ENCODE measurements at places on chromosomes 7 and 10. TPM values are rescaled to one million over a fixed set of nuclear protein-coding genes. Genes with fewer than 3 reads are reported as not detected.

UTF1 gene
- total RNA-seq: not detected

DNA sequence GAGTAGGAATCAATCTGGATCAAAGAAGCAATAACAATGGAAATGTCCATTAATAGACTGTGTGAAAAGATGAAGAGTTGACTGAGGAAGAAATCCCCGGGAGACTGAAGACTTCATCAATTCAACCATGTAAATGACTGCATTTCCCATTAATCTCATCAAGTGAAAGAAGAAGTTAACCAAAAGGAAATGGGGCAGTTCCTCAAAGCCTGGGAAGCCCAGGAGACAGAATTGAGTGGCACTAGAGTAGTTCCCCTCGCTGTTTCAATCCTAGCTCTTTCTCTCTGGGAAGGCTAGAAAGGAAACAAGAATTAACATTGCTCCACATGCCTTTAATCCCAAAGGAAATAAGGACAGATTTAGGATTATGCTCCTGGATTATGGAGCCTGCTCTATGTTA, 4.8 kb upstream of the OR6V1 start:
- no peak overlapping the region for H3K4me3 ChIP-seq
- peaks cover 2% of the 10 kb centered on the region for H3K4me1 ChIP-seq
- H3K27me3 ChIP-seq: no peaks in the 10 kb centered on the region

- no peak for DNase-seq
- no peak overlapping the region for H3K27ac ChIP-seq
- H3K27me3 ChIP-seq: no peaks in the 10 kb centered on the region
- no peak overlapping the region for H3K4me3 ChIP-seq
- no peaks in the 10 kb centered on the region for H3K36me3 ChIP-seq
- no peaks in the 10 kb centered on the region for H3K4me1 ChIP-seq
These were observed 26.2 kb downstream of the ZAN start for GRCh38 chr7:100759357-100760171.

GPC2 gene
- total RNA-seq: 3.9 TPM

GRCh38 chr7:6889252-6889812, 63.3 kb upstream of the CCZ1B start:
- H3K4me3 ChIP-seq: no peak overlapping the region
- no peak for DNase-seq
- H3K27ac ChIP-seq: no peak overlapping the region
- H3K4me1 ChIP-seq: no peaks in the 10 kb centered on the region
- H3K36me3 ChIP-seq: no peaks in the 10 kb centered on the region

ELOVL3 gene
- total RNA-seq: not detected

SLC29A3 gene
- total RNA-seq: 4.3 TPM

- peaks cover 5% of the 10 kb centered on the region for H3K36me3 ChIP-seq
- peaks cover 20% of the 10 kb centered on the region for H3K4me1 ChIP-seq
- H3K4me3 ChIP-seq: no peak overlapping the region
- no peaks in the 10 kb centered on the region for H3K27me3 ChIP-seq
- no peak overlapping the region for H3K27ac ChIP-seq
- DNase-seq: no peak
These were observed 55.9 kb downstream of the ZNF467 start for GRCh38 chr7:149717481-149717880.

- no peaks in the 10 kb centered on the region for H3K4me1 ChIP-seq
- H3K27me3 ChIP-seq: no peaks in the 10 kb centered on the region
- no peak for DNase-seq
These were observed 21.6 kb upstream of the RPEL1 start for GRCh38 chr10:103224133-103224532.

GRCh38 chr7:7344583-7344982, 162.2 kb downstream of the C1GALT1 start:
- no peaks in the 10 kb centered on the region for H3K36me3 ChIP-seq
- H3K4me1 ChIP-seq: no peaks in the 10 kb centered on the region
- H3K4me3 ChIP-seq: no peak overlapping the region
- no peak for DNase-seq
- no peak overlapping the region for H3K27ac ChIP-seq
- peaks cover 6% of the 10 kb centered on the region for H3K27me3 ChIP-seq

ELAPOR2 gene
- total RNA-seq: 1.6 TPM

- peaks cover 18% of the 10 kb centered on the region for H3K4me1 ChIP-seq
- no peak for DNase-seq
- peak overlapping the region; percentile 29 for H3K27ac ChIP-seq
- H3K36me3 ChIP-seq: peaks cover 4% of the 10 kb centered on the region
These were observed 1.1 kb downstream of the JMJD1C start for GRCh38 chr10:63464402-63465292.

DNA sequence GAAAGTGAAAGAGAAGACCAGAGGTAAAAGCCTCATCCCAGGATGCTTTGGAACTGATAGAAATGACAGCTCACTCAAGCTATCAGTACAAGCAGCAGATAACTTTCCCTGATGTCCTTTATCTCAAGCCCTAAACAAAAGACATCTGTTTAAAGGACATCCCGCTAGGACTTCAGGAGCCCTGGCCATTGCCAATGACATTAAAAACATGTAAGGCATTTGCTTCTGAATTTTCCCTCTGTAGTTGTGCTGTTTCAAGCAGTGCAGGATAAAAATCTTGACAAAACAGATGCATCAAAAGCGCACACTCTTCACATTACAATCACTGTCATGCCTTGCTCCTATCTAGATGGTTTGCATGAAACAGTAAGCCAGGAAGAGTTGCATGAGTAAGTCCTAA, 159.8 kb downstream of the AOAH start:
- no peak for DNase-seq
- H3K36me3 ChIP-seq: peaks cover 2% of the 10 kb centered on the region
- H3K4me1 ChIP-seq: peaks cover 9% of the 10 kb centered on the region
- H3K27ac ChIP-seq: no peak overlapping the region
- H3K4me3 ChIP-seq: no peak overlapping the region
- no peaks in the 10 kb centered on the region for H3K27me3 ChIP-seq

DNA sequence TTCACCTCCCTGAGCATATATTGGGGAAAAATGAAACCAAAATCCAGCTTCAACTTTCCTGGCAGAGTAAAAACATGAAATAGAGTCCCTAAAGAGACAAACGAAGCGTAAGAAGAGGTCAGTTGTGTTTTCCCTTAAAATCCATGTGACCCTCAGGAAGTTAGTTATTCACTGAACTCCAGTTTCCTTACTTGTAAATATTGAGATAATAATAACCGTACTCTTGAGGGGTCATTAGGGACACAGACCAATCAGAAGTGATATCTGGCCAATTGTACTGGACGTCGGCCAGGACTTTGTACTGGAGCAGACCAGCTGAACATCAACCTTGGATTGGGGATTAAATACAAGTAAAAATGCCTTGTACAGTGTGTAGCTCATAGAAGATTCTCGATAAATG, 167.0 kb downstream of the GATA3 start:
- H3K4me3 ChIP-seq: no peak overlapping the region
- H3K4me1 ChIP-seq: peaks cover 17% of the 10 kb centered on the region
- DNase-seq: no peak
- H3K36me3 ChIP-seq: no peaks in the 10 kb centered on the region

DNA sequence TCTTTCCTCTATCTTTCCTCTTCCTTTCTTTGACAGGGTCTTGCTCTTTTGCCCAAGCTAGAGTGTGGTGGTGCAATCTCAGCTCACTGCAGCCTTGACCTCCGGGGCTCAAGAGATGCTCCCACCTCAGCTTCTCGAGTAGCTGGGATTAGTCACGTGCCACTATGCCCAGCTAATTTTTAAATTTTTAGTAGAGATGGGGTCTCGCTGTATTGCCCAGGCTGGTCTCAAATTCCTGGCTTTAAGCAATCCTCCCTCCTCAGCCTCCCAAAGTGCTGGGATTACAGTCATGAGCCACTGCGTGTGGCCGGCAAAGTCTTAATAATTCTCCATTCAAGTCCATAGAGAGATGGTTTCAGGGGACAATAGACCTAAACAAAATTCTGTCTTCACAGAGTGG, 40.2 kb downstream of the COL26A1 start:
- H3K27ac ChIP-seq: no peak overlapping the region
- peaks cover 2% of the 10 kb centered on the region for H3K4me1 ChIP-seq
- DNase-seq: no peak
- H3K27me3 ChIP-seq: peaks cover 5% of the 10 kb centered on the region

ACSM6 gene
- not detected for total RNA-seq

- no peaks in the 10 kb centered on the region for H3K27me3 ChIP-seq
- H3K4me3 ChIP-seq: no peak overlapping the region
- H3K36me3 ChIP-seq: no peaks in the 10 kb centered on the region
- no peak for DNase-seq
- no peaks in the 10 kb centered on the region for H3K4me1 ChIP-seq
These were observed 74.3 kb upstream of the CSTF2T start for GRCh38 chr10:51773681-51774080.

- no peaks in the 10 kb centered on the region for H3K27me3 ChIP-seq
- no peak overlapping the region for H3K4me3 ChIP-seq
- no peaks in the 10 kb centered on the region for H3K4me1 ChIP-seq
- no peak overlapping the region for H3K27ac ChIP-seq
- no peak for DNase-seq
- H3K36me3 ChIP-seq: no peaks in the 10 kb centered on the region
These were observed 867.5 kb downstream of the NRG3 start for GRCh38 chr10:82742478-82742877.

- H3K4me1 ChIP-seq: peaks cover 7% of the 10 kb centered on the region
- H3K36me3 ChIP-seq: no peaks in the 10 kb centered on the region
- peaks cover 43% of the 10 kb centered on the region for H3K27me3 ChIP-seq
- DNase-seq: no peak
- no peak overlapping the region for H3K4me3 ChIP-seq
These were observed 3.3 kb downstream of the PLXDC2 start for GRCh38 chr10:19819419-19820033.

GIMAP8 gene
- total RNA-seq: 11.1 TPM

All from activated naive CD8-positive, alpha-beta T cell treated with anti-CD3 and anti-CD28 coated beads for 36 hours (primary cell).